DMS 273 treated with DMSO at 0.1 percent for 48 hours (cell line): ENCODE measurements at places on chromosomes 16 and 17.

- no peak for DNase-seq
These were observed 264.5 kb downstream of the CDH11 start for GRCh38 chr16:64857411-64857810.

DNA sequence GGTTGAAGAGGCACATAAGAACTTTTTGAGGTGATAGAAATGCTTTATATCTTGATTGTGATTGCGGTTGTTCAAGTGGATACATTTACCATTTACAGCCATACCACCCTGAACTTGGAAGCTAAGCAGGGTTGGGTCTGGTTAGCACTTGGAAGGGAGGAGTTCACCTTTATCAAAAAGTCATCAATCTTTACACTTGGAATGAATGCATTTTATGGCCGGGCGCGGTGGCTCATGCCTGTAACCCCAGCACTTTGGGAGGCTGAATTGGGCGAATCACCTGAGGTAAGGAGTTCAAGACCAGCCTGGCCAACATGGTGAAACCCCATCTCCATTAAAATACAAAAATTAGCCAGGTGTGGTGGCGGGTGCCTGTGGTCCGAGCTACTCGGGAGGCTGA is 9.5 kb upstream of the GJD3 start:
- no peak for DNase-seq

DNA sequence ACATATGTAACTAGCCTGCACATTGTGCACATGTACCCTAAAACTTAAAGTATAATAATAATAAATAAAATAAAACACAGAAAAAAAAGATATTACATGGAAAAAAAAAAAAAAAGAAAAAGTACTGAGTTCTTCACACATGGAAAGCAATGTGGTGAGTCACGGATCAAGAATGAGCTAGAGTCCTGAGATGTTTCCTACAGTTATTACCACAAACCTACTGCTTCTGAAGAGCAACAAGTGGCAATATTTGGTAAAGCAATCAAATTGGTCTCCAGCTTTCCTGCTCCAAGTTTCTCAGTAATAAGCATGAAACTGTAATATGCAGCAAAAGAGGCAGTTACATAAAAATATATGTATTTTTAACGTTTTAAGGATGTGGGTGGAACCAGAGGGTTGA is 223.3 kb upstream of the SALL1 start:
- DNase-seq = no peak

DNA sequence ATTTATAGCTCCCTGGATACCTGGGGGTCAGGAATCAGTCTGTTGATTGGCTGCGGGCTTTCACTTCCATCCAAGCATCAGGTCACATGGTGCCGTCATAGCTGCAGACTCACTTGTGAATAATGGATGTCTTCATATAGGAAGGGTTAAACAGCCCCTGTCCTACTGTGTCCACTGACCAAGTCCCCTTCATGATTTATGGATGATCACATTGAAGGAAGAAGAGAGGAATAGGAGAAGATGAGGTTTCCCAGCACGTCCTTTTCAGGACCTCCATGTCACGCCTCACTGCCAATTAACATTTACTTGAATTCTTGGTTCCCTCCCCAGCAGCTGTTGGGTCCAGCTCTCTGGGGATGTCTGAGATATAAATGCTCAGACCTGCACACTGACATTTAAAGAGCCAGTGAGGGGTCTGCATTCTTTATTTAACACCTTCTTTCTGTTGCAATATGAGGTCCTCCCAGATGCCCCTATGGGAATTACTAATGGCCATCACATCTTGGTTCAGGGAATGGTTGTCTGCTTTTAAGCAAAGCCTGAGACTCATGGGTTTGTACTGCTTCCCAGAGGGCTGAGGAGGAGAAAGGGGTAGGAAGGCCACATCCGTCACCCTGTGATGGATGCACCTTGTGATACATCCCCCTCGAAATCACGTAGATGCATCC is 230.6 kb upstream of the HSBP1 start:
- DNase-seq = no peak

GRCh38 chr17:40552806-40553693 is 12.2 kb downstream of the CCR7 start:
- no peak for DNase-seq
